ENCODE measurements at places on chromosomes 13 and 19. TPM values are rescaled to one million over a fixed set of nuclear protein-coding genes. Genes with fewer than 3 reads are reported as not detected.

The ENOX1 gene
- 11.9 TPM for total RNA-seq

The CLEC11A gene
- 56.5 TPM for total RNA-seq

The CGB3 gene
- not detected for total RNA-seq

The ATP4B gene
- total RNA-seq: not detected

The STK24 gene
- 53.2 TPM for total RNA-seq

The RAB11B gene
- total RNA-seq: 23.3 TPM

The FPR2 gene
- not detected for total RNA-seq

The NALCN gene
- total RNA-seq: 0.49 TPM

The ABHD13 gene
- 9.7 TPM for total RNA-seq

The CPAMD8 gene
- total RNA-seq: 1.1 TPM

The TMEM190 gene
- total RNA-seq: not detected

The SOX1 gene
- total RNA-seq: not detected

The POGLUT2 gene
- total RNA-seq: 10.9 TPM

The MYO1F gene
- 2.8 TPM for total RNA-seq

The ZNF439 gene
- total RNA-seq: 7.2 TPM

The HSD17B14 gene
- total RNA-seq: 14.6 TPM

The NKG7 gene
- not detected for total RNA-seq

The ZNF223 gene
- total RNA-seq: 6.2 TPM

The MEDAG gene
- total RNA-seq: 1.8 TPM

The ZNF709 gene
- total RNA-seq: 3.7 TPM
